ENCODE measurements at places on chromosomes 2 and 18. TPM values are rescaled to one million over a fixed set of nuclear protein-coding genes. Genes with fewer than 3 reads are reported as not detected.

The CCDC85A gene
- total RNA-seq, result 5.4 TPM

The TRABD2A gene
- 3.3 TPM for total RNA-seq

The GAREM2 gene
- total RNA-seq, result 16.9 TPM

The TXNDC2 gene
- not detected for total RNA-seq

The ZAP70 gene
- 1.2 TPM for total RNA-seq

The DPP10 gene
- 8.8 TPM for total RNA-seq

The MALL gene
- 82.7 TPM for total RNA-seq

The PDE1A gene
- total RNA-seq, result 3.6 TPM

GRCh38 chr2:118003396-118003824, 10.5 kb downstream of the CCDC93 start:
- H3K36me3 ChIP-seq, result peaks cover 14% of the 10 kb centered on the region
- H3K4me1 ChIP-seq, result peaks cover 5% of the 10 kb centered on the region
- DNase-seq, result no peak
- H3K27ac ChIP-seq, result peak overlapping the region; percentile 1

- DNase-seq, result no peak
- H3K27ac ChIP-seq, result no peak overlapping the region
- no peaks in the 10 kb centered on the region for H3K27me3 ChIP-seq
These were observed 18.6 kb downstream of the NPC1 start for GRCh38 chr18:23567671-23568070.

- no peak overlapping the region for H3K4me3 ChIP-seq
These were observed 9.0 kb downstream of the UGP2 start for GRCh38 chr2:63850649-63851048.

- H3K36me3 ChIP-seq, result no peaks in the 10 kb centered on the region
These were observed 57.8 kb upstream of the MC2R start for GRCh38 chr18:13973061-13973575.

GRCh38 chr18:9048236-9048635, 54.3 kb upstream of the NDUFV2 start:
- H3K27ac ChIP-seq, result no peak overlapping the region
- no peaks in the 10 kb centered on the region for H3K36me3 ChIP-seq
- DNase-seq, result no peak
- no peaks in the 10 kb centered on the region for H3K4me1 ChIP-seq

- H3K27me3 ChIP-seq, result no peaks in the 10 kb centered on the region
- no peak overlapping the region for H3K4me3 ChIP-seq
- H3K27ac ChIP-seq, result no peak overlapping the region
- H3K4me1 ChIP-seq, result no peaks in the 10 kb centered on the region
- peaks cover 4% of the 10 kb centered on the region for H3K36me3 ChIP-seq
These were observed 7.3 kb downstream of the PRADC1 start for GRCh38 chr2:73225513-73226360.

GRCh38 chr2:240024766-240025165, 376 bp downstream of the NDUFA10 start:
- no peak for DNase-seq
- peak overlapping the region; percentile 92 for H3K4me3 ChIP-seq
- peaks cover 7% of the 10 kb centered on the region for H3K4me1 ChIP-seq
- H3K36me3 ChIP-seq, result peaks cover 8% of the 10 kb centered on the region
- peak overlapping the region; percentile 86 for H3K27ac ChIP-seq

GRCh38 chr2:46326231-46326980, 29.2 kb downstream of the EPAS1 start:
- no peak for DNase-seq
- H3K36me3 ChIP-seq, result no peaks in the 10 kb centered on the region
- H3K4me1 ChIP-seq, result peaks cover 19% of the 10 kb centered on the region

DNA sequence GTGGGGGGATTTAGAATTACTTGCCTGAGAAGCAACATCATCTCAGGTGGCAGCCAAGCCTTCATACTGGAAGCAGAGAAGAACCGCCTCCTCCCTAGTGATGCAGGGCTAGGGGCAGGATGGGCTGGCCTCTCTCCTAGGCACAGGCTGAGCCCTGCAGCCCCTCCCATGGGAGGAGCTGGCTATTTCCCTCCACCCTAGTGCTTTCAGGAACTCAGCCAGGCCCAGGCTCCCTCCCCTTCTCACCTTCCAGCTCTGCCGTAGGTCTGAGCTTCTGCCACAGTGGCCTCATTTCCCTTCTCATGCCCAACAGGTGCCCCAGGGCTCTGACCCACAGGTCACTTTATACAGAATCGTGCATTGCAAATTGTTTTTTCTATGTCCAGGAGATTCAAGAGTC, 31.0 kb downstream of the CENPA start:
- no peaks in the 10 kb centered on the region for H3K36me3 ChIP-seq
- peaks cover 31% of the 10 kb centered on the region for H3K27me3 ChIP-seq
- DNase-seq, result no peak
- no peaks in the 10 kb centered on the region for H3K4me1 ChIP-seq

- H3K27me3 ChIP-seq, result peaks cover 30% of the 10 kb centered on the region
- peak within 1 kb of the TSS; percentile 93 for H3K4me3 ChIP-seq
- H3K27ac ChIP-seq, result peak within 1 kb of the TSS; percentile 96
- H3K36me3 ChIP-seq, result peaks cover 21% of the 10 kb centered on the region
- no peak for DNase-seq
These were observed at the start of gene TUBB6 for GRCh38 chr18:12307701-12308385. Gene TUBB6, plus strand, starts transcription at chr18:12308241. Its CDS starts 52 bp downstream, at chr18:12308293.

DNA sequence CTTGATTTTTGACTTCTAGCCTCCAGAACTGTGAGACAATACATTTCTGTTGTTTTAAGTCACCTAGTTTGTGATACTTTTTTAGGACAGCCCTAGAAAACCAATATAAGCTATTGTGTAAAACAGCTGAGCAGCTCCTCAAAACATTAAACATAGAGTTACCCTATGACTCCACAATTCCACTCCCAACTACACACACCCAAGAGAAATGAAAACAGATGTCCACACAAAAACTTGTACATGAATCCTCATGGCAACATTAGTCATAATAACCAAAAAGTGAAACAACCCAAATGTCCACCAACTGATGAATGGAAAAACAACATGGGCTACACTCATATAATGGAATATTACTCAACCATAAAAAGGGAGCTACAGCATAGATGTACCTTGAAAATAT, 32.6 kb downstream of the TNS1 start:
- DNase-seq, result no peak
- H3K4me3 ChIP-seq, result no peak overlapping the region
- H3K36me3 ChIP-seq, result peaks cover 19% of the 10 kb centered on the region
- no peaks in the 10 kb centered on the region for H3K27me3 ChIP-seq
- no peak overlapping the region for H3K27ac ChIP-seq
- peaks cover 30% of the 10 kb centered on the region for H3K4me1 ChIP-seq

DNA sequence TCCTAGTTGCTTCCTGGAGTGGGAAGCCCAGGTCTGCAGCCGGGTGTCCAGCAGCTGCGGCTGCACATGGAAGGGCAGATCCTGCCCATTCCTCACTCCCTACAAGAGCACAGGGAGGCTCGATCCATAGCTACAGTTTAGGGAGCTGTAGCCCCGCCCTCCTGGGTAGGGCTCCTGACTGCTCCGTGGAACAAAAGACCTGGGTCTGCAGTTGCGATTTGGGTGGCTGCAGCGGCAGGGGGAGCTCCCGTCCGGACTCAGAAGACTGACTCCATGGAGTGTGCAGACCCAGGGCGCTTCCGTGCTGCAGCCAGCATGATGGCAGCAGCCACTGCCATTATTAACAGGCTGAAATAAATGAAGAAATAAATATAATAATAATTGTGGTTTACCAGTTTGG, 157.3 kb downstream of the CTNNA2 start:
- no peaks in the 10 kb centered on the region for H3K27me3 ChIP-seq
- H3K36me3 ChIP-seq, result no peaks in the 10 kb centered on the region
- peaks cover 4% of the 10 kb centered on the region for H3K4me1 ChIP-seq

- H3K27me3 ChIP-seq, result no peaks in the 10 kb centered on the region
- no peaks in the 10 kb centered on the region for H3K4me1 ChIP-seq
- no peaks in the 10 kb centered on the region for H3K36me3 ChIP-seq
- no peak overlapping the region for H3K4me3 ChIP-seq
These were observed 407.6 kb upstream of the SPHKAP start for GRCh38 chr2:228589115-228589514.

- H3K27me3 ChIP-seq, result no peaks in the 10 kb centered on the region
- peaks cover 27% of the 10 kb centered on the region for H3K4me1 ChIP-seq
- no peaks in the 10 kb centered on the region for H3K36me3 ChIP-seq
- H3K4me3 ChIP-seq, result peak overlapping the region; percentile 46
- H3K27ac ChIP-seq, result peak overlapping the region; percentile 37
- DNase-seq, result no peak
These were observed 52.7 kb downstream of the MAP2 start for GRCh38 chr2:209476367-209477208.

DNA sequence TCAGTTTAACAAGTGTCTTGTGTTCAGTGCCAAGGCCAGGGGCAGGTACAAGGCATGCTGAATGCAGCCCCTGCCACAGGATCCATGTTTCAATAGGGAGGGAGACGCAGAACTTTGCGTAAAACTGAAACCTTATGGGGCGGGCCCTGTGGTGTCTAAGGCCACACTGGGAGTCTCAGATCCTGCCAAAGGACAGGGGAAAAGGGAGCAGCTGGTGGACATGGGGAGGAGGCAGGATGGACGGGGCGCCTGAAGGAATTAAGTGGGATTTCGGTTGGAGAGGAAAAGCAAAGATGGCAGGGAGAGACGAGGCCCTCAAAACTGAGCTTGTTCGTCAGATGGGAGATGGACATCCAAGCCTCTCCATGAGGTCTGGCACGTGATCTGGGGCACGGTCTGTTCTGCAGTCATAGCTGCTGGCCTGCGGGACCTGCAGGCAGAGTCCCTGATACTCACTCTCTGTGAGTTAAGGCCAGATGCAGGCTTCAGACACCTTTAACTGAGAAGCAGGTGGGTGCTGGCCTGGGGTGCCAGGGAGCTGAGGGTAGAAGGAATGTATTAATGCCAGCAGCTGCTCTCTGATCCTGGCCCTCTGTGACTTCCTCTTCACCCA, 48.8 kb downstream of the TCF7L1 start:
- H3K27ac ChIP-seq, result no peak overlapping the region
- peaks cover 63% of the 10 kb centered on the region for H3K4me1 ChIP-seq
- H3K27me3 ChIP-seq, result no peaks in the 10 kb centered on the region

DNA sequence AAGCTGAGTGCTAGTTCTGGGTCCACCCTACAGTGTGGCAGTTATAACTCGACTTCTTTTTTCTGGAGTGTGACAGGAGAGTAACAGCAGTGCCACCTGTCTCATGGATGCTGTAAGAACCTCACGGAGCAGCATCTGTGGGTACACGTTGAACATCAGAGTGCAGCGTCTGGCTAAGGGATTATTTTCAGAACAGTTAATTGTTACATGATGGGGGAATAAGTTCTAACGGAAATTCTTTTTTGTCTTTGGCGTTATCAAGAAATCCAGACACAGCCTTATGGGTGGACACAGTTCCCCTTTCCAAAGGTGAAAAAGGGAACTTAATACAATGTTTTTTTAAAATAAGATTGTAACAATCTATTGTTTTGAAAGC, 28.3 kb upstream of the TOGARAM2 start:
- H3K36me3 ChIP-seq, result peaks cover 26% of the 10 kb centered on the region
- no peak overlapping the region for H3K4me3 ChIP-seq
- peaks cover 5% of the 10 kb centered on the region for H3K27me3 ChIP-seq
- DNase-seq, result no peak
- H3K27ac ChIP-seq, result peak overlapping the region; percentile 61

- no peaks in the 10 kb centered on the region for H3K27me3 ChIP-seq
- H3K27ac ChIP-seq, result no peak overlapping the region
- no peak for DNase-seq
- no peak overlapping the region for H3K4me3 ChIP-seq
- H3K4me1 ChIP-seq, result peaks cover 32% of the 10 kb centered on the region
- no peaks in the 10 kb centered on the region for H3K36me3 ChIP-seq
These were observed 176.9 kb upstream of the FN1 start for GRCh38 chr2:215612786-215613185.

- H3K36me3 ChIP-seq, result no peaks in the 10 kb centered on the region
- no peak overlapping the region for H3K4me3 ChIP-seq
- H3K27ac ChIP-seq, result no peak overlapping the region
- no peaks in the 10 kb centered on the region for H3K4me1 ChIP-seq
- H3K27me3 ChIP-seq, result no peaks in the 10 kb centered on the region
- no peak for DNase-seq
These were observed 788.5 kb upstream of the LRRTM1 start for GRCh38 chr2:81093031-81093430.

Measured in type B pancreatic cell (in vitro differentiated cells).